Urinary bladder (tissue), 4 donors: ENCODE measurements at places on chromosomes 7 and 10. TPM values are rescaled to one million over a fixed set of nuclear protein-coding genes. Genes with fewer than 3 reads are reported as not detected.

Gene AKR1D1
- not detected for total RNA-seq

- DNase-seq: no peak
These were observed 99.5 kb downstream of the HIP1 start for GRCh38 chr7:75639071-75639885.

Gene CHRM2
- 19.8 TPM for total RNA-seq

DNA sequence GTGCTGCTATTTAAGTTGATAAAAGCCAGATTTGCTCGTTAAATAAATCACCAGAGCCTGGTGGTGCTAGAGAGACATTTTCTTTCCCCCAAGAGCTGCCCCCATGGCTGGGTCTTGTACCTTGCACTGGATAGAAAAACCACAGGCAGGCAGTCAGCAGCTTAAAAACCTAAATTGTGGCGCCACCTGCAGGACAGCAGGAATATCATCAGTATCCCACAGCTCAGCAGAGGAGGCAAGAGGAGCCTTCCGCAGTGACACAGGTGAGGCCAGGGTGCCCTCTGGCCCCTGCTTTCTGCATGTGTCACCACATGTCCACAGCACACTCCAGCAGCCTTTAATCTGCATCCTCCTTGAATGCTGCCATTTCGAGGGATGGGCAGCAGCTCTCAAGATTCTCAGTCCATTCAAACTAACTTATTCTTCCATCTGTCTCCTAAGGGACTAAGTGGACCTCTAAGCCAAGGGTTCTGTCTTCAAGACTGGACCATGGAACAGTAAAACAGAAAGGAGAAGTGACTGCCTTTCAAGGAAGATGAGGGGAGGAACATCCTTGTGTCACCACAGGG lies 4.5 kb upstream of the PLXNA4 start:
- DNase-seq: no peak

DNA sequence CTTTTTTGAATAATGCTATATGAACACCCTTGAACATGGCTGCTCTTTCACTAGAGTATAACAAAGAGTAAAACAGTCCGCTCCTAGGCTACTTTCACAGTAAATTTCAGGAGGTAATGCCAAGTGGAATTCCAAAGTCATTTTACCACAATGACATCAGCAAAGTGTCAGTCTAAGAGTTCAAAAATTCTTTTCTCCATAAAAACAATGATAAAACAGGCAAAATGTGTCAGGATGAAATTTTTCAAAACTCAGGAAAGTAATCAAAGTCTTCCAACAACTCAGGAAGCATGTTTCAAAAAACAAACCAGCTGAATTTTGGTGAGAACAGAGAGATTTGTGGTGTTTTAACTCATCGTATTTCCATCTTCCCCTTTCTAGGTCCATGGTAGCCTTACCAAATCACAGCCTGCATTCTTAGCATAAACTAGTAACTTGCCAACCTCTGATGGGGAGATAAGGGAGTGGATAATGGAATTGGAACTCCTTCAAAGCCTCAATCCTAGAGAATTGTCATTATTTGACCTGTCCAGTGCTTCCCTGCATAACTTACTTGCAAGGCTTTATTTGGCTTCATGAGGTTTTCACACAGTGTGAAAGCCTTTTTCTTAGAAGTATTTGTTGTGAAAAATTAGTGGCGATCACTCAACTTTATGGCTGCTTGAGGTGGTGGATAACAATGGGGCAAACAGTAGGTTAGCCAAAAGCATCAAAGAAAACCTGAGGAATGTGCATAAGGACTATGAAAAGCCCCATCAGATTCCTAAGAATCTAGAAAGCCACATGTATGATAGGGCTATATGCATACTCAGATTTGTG lies 302.7 kb downstream of the HDAC9 start:
- no peak for DNase-seq

Gene IL15RA
- 3.5 TPM for total RNA-seq

DNA sequence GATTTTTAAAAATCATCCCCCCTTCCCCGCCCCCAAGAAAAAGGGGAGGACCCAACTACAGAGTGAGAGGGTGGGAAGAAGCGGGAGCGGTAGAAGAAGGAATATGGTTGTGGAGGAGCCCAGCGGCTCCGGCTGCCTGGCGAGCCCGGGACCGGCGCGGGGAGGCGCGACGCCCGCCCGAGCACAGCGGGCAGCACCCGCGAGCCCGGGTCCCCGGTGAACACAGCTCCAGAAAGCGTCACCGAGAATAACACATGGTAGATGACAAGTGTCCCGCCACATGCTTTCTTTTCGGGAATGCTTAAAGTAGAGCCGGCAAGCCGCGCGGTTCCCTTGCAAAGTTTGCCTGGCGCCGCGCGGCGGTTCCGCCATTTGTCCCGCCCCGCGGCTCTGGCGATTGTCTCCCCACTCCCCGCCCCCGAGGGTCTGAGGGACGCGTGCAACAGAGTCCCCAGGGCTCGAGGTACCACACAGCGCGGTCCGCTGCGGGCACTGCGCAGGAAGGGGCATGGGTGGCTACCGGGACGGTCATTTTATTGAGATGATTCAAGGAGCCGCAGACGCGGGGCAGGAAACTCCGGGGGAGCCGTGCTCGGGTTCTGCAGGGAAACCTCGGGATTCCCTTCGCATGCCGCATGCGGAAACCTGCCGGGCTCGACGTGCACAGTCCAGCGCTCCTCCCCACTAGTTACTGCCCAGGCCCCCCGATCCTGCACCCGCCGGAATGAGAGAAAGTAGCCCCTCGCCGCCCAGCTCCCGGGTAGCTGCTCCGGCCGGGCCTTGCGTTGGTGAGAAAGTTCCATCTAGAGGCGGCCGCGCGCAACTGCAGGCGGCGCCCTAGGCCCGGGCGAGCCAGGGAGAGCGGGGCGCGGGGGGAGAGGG lies 781 bp upstream of the GRM8 start:
- DNase-seq: no peak

Gene NUTM2A
- total RNA-seq: 0.69 TPM

GRCh38 chr7:142200206-142200605 lies 57.7 kb downstream of the PRSS58 start:
- no peak for DNase-seq

DNA sequence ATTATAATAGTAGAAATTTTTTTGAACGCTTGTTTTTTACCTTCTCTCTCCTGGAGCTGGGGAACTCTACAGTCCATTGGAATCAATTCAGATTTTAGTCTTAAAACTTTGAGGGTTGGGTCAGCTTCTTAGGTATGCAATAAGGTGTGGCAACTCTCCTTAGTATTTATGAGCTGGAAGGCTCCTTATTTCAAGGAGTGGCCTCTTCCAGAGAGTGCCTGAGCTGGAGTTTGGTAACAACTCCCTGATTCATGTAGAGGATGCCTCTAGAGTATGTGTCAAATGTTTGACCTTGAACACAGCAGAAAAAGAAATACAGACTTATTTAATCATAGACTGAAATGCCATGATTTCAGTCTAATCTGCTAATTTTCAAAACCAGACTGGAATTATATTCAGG lies 11.1 kb downstream of the CDK14 start:
- DNase-seq: no peak

DNA sequence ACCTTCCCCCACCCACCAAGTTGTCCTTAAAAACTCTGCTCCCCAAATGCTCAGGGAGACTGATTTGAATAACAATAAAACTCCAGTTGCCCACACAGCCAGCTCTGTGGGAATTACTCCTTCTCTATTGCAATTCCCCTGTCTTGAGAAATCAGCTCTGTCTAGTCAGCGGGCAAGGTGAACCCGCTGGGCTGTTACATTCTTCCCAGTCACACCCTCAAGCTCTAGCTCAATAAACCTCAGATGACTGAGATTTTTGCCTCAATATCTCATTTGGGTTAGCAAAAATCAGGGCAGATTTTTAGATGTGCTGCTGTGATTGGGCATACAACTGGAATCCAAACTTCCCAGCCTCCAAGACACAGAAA lies 32.9 kb downstream of the SVOPL start:
- DNase-seq: no peak

Gene CYP3A5
- 29.9 TPM for total RNA-seq

Gene CNOT4
- 36.1 TPM for total RNA-seq

- no peak for DNase-seq
These were observed 3.3 kb upstream of the MAT1A start for GRCh38 chr10:80292607-80293239.

Gene WNT2
- 8.9 TPM for total RNA-seq

Gene HEPACAM2
- total RNA-seq: 0.42 TPM

Gene CPA5
- not detected for total RNA-seq

Gene CALHM1
- not detected for total RNA-seq

DNA sequence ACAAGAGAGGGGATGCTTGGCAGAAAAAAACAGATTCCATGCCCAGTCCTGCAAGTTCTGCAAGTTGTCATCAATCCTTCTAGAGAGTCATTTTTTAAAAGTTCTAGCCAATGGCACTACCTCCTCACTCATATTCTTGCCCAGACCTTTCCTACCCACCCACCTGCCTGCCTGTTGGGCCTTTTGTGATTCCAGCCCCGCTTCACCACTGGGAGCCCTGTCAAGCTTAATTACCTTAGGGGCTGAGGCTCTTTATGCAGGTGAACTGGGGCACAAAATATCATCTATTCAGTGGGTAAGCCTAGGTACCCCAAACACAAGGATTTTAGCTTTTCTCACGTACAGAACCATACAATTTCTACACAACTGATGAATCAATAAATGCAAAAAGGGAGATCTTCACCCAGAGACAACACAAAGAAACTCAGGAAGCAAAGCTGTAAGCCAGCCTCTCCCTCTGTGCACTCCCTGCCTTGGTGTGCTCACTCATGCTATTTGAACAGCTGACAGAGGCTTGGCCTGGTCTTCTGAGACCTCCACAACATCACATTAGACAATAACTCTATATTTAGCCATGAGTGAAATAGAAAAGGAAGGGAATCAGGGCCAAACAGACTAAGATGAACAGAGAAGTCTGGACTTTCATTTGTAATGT lies 222.6 kb downstream of the HTR7 start:
- no peak for DNase-seq

Gene GALNT17
- total RNA-seq: 27.0 TPM

GRCh38 chr10:96878057-96878456 lies 46.0 kb downstream of the LCOR start:
- DNase-seq: no peak

Gene TUBAL3
- total RNA-seq: 0.16 TPM

DNA sequence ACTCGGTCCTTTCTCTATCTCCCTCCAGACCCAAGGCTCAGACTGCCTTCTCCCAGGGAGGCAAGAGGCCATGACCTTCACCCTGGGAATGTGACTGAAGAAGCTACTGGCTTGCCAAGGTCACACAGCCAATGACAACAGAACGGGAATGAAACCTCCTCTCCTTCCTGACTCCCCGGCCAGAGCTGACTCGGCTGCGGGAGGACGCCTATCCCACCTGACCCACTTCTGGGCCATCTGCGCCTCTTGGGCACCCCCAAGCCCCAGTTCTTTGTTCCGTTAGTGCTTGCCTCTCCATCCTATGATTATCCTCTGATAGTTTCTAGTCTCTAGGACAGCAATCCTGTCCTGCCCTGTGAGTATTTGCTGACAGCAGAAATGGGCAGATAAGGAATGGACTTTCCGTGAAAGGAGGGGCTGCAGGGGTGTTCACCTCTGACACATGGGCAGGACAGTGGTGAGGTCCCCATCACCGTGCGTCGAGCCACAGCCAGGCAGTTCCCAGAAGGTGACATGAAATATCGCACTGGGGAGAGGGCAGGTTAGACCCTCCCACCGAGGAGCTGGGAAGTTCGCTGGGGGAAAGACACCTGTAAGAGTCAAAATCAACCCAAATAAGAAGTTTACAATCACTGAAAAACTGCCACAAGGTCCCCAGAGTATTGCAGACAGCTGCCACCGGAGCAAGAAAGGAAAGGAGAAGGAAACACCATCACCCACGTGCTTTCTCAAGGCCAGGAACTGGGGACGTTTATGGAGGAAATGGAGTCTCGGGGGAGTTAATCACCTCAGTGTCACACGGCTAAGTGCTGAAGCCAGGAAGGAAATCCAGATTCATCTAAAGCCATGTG lies 63.0 kb downstream of the INSIG1 start:
- DNase-seq: no peak

- DNase-seq: no peak
These were observed 15.9 kb upstream of the ACBD5 start for GRCh38 chr10:27256299-27257189.

DNA sequence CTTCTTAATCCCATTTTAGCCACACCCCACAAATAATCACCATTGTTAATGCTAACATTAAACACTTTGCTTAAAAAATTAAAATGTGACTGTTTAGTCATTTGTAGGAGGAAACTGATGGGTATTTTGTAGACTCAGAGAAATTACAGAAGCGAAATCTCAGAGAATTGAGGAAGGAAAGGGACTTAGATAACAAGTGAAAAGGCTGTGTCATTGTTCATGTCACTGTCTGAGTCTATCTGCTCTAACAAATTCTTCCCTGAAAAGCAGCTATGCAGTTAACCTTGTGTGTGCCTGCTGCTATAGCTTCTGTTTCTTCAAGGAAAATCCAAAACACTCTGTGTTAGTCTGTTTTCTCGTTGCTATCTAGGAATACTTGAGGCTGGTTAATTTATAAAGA lies 40.9 kb upstream of the PLXDC2 start:
- no peak for DNase-seq

DNA sequence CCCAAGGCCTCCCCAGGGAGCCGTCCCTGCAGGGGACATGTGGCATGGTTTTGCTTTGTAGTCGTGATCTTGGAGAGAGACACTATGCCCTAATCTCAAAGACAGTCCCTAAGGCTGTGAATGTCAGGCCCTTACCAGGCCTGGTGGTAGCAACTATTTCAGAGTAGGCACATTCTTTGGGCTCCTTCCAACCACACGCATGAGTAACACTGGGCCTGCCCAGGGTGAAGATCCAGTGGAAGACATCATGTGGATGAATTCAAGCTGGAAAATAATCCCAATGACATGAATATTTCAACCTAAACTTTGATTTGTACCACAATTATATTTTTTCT lies 39.5 kb upstream of the INSIG1 start:
- no peak for DNase-seq

GRCh38 chr7:142413280-142414000 lies 155.6 kb upstream of the PRSS58 start:
- DNase-seq: no peak

DNA sequence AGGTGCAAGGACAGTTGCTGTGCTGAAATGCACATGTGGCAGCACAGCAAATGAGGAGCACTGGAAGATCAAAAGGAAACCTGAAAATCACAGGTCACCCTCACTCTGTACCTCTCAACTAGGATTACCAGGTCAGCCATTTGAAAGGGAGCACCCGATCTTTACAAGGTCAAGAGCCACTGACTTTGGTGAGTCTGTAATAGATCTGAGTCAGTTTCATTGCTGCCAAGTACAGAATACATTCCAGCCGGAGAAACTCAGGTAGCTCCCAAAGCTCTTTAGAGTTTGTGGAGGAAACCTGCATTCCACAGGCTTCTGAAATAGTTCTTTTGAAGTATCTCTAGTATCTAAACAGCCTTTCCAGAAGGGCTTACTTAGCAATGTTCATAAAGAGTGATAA lies 217.5 kb downstream of the SNX13 start:
- no peak for DNase-seq
